ENCODE measurements at places on chromosomes 4 and X.

DNA sequence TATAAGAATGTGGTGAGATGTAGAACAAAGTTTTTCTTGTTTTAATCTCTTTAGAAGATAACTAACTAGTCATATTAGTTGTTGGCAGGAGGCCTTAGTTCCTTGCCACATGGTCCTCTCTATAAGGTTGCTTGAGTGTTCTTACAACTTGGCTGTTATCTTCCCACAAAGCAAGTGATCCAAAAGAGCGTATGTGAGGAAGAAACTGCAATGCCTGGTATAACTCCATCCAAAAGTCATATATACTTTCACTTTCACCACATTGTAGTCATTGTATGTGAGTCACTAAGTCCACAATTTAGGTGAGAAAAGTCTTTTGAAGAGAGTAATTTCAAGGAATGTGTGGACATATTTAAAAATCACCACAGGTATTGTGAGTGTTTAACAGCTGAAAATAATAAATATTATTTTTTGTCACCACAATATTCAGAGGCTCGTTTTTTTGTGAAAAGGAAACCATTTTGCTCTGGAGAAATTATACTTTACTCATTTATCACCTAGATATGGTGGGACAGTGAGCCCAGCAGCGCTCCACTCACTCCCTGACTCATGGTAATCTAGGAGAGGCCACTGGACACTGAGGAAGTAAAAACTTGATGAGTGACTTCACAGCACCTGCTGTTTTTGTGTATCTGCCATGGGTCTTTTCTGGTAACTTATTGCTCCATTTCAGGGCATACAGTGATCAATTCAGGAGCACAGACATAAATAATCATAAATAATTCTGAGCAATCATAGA is 369.4 kb upstream of the NDST3 start:
- no peak for DNase-seq

DNA sequence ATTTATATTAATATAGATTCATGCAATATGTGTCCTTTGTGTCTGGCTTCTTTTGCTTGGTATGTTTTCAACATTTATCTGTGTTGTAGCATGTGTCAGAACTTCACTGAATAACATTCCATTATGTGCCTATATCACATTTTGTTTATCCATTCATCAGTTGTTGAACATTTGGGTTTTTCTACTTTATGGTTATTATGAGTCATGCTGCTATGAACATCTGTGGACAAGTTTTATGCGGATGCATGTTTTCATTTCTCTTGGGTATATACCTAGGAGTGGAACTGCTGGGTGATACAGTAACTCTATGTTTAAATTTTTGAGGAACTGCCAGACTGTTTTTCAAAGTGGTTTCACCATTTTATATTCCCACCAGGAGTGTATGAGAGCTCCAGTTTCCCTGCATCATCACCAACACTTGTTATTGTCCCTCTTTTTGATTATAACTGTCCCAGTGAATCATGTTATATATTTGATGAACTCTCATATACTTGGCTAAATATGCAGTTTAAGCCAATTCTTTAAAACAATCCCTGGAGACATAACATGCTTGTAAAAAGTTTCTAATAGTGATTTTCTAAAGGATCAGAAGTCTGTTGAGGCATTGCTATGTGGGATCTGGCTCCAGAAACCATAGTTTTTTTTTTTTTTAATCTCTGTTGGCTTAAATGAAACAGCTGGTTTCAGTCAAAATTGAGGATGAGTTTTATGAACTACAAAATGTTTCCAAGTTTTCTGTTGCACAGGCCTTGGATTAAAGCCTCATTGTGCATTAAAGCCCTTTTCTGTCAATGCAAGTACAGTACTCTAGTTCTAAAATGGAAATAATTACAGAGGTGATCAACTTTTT is 21.6 kb upstream of the REPS2 start:
- DNase-seq = no peak

DNA sequence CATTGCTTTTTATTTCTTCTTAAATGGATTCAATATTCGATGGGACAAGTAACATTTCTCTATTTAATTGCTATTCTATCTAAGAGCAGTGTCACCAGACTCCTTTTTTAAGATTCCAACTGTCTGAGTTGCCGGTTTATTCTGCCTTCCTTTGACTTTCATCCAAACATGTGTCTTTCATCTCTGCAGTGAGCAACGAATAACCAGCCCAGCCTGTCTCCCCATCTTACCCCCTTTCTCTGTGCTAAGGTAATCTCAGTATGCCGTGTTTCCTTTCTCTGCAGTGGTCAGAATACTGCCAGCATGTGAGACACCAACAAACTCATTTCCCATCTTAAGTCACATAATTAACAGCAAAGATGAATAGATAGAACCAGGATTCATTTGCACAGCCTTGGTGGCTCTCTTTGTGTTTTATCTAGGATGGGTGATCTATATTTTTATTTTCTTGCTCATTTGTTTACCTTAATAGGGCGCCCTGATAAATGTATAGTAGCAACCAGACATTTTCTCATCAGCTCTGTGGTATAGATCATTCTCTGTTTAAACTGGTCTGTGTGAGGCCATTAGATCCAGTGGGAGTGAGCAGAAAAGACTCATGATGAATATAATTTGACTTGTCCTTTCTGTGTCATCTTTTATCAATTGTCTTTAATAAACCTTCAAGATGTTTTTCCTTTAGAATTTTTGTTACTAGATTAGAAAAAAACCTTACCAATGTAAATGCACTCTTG is 394.8 kb upstream of the IGFBP7 start:
- DNase-seq = no peak

GRCh38 chr4:83490876-83491450 is 6.1 kb upstream of the ABRAXAS1 start:
- DNase-seq = no peak

DNA sequence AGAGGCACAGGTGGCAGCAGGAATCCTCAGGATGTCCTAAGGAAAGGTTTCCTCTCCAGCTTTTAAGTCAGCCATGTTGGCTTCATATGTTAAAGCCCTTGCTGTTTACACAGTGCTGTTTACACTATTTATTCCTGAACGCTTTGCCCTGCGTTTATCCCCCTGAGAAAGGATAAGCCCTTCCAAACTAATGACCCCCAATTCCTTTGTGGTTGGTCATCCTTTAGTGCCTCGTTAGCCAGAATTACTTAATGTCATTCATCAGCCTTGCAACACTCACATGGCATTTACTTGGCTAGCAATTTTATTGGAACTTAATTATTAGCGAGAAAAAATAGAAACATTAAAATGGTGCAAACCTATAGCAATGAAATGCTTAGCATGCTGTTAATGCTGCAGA is 23.8 kb downstream of the VCX2 start:
- DNase-seq = no peak

DNA sequence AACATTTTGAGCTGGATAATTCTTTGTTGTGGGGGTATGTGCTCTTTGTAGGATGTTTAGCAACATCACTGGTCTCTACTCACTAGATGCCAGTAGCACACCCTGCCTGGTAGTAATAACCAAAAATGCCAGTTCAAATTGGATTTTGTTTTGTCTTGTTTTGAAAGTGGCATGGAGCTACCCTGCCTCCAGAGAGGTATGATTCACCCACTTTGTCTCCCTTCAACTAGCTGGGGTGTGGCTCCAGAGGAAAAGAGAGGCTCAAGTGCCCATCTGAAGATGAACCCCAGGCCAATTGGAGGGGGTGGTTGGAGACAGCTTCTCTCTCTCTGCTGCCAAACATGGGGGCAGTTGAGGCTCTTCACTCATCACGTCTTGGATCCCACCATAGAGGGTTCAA is 34.5 kb downstream of the NIPAL1 start:
- DNase-seq = no peak

- no peak for DNase-seq
Observed at GRCh38 chr4:114263233-114263632, 283.8 kb upstream of the ARSJ start.

- no peak for DNase-seq
Observed at GRCh38 chr4:30769093-30769492, 48.9 kb downstream of the PCDH7 start.

GRCh38 chr4:100114909-100115308 is 75.4 kb downstream of the DDIT4L start:
- no peak for DNase-seq

GRCh38 chr4:16687845-16688244 is 210.6 kb downstream of the LDB2 start:
- no peak for DNase-seq

GRCh38 chr4:41070516-41071281 is 143.6 kb downstream of the APBB2 start:
- peak; percentile 15 for DNase-seq

DNA sequence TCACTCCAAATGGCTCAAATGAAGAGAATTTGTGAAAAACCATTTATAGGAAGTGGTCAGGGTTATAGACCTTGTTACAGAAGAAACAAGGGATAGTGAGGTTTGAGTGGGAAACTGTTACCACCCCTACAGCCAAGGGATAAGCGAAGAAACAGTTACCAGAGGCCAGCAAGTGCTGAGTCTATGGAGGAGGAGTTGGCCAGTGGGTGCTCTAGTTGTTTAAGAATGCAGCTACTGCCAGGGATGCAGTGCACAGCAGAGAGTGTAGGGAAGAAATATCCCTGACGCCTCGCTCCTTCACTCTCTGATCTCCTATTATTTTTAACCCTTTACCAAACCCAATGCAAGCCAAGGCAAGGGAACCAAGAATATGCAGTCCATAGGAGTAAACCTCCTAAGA is 15.2 kb upstream of the SYTL4 start:
- DNase-seq = no peak

- DNase-seq = no peak
Observed at GRCh38 chr4:37478151-37478550, 208.0 kb downstream of the RELL1 start.

All from amniotic stem cell (primary cell).